MG63 (cell line): ENCODE measurements at places on chromosomes 7 and 10.

- no peak for DNase-seq
These were observed 439.5 kb upstream of the NRP1 start for GRCh38 chr10:33773886-33774480.

DNA sequence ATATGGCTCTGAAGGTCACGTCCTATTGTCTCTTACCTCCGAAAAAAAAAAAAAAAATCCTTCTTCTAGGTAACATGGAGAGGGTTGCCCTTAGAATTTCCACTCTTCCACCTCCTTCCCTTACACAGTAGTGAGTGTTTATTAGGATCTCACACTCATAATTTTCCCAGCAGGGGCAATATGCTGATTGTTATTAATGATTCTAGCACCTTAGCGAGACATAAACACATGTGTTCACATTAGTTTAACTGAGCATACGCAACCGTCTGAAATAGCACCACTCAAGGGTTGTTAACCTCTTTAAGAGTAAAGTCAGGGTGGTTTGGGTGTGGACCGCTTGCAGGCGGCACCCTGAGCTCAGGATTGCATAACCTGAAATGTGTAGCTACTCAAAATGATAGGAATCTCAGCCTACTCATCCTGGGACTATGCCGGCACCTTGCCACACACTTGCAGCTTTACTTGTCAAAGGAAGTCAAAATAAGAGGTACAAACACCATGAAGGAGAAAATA, 52.2 kb downstream of the CPEB3 start:
- DNase-seq: peak; percentile 4

DNA sequence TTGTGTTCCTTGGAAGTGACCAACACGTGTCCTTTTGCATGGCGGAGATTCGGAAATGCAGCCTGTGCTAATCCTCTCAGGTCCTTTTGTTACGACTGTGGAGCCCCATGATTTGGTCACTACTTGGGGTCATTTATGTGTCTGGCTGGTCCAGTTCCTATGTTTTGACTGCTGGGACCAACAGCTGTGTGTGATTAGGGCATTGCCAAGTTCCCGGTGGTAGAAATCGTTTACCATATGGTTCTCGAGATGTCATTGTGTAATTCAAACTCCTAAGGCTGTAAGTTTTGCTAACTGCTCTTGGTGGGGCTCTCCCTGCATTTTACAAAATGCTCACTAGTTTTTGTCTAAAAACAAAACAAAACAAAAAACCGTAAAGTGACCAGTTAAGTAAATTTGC, 62.0 kb downstream of the CCNY start:
- DNase-seq: no peak

DNA sequence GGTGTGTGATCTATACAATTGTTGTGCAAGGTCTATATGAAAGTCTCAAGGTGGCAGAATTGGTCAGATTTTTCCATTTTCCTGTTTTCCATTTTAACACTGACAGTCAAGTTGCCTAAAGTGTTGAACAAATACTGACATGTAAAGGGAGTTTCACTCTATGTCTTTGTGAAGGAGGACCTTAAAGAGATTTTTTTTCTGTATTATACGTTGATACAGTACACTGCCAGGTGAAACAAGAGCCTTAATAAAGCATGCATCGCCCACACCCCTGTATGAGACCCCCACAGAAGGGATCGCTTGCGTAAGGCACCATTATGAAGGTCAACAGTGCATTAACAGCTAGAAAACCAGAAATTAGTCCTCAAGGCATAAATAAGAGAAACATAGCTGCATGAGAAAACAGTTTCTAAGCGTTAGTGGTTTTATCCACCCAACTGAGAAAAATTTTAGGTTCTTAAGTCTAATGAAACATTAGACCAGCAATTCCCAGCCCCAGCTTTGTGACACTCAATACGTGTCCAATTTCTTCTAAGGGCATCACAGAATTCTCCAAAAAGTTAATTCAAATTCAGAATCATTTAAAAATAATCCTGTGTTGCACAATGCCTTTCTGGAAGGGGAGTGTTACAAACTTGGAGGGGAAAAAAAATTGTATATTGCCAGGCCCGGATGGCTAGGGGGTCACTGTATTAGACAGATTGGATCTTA, 6.9 kb downstream of the KLF6 start:
- DNase-seq: no peak

GRCh38 chr7:147509541-147510200, 1080.9 kb upstream of the C7orf33 start:
- DNase-seq: peak; percentile 39

DNA sequence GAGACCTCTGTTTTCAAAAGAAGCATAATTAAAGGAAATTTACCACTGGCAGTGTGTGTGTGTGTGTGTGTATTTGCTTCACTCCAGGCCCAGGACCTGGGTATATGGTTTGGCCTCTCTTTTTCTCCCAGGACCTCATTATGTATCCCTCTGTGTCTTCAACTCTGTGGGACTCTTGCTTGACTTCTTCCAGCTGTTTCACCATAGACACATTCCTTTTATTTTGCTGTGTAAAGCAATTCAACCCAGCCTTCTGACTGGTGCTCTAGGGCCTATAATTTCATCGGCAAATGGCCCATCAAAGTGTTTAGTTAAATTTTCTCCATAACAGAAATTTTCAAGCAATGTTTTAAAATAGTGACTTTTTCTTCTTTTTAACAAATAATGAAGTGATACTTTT, 954.3 kb downstream of the CNTNAP2 start:
- DNase-seq: no peak
